ENCODE measurements at places on chromosomes 5 and 9. TPM values are rescaled to one million over a fixed set of nuclear protein-coding genes. Genes with fewer than 3 reads are reported as not detected.

DNA sequence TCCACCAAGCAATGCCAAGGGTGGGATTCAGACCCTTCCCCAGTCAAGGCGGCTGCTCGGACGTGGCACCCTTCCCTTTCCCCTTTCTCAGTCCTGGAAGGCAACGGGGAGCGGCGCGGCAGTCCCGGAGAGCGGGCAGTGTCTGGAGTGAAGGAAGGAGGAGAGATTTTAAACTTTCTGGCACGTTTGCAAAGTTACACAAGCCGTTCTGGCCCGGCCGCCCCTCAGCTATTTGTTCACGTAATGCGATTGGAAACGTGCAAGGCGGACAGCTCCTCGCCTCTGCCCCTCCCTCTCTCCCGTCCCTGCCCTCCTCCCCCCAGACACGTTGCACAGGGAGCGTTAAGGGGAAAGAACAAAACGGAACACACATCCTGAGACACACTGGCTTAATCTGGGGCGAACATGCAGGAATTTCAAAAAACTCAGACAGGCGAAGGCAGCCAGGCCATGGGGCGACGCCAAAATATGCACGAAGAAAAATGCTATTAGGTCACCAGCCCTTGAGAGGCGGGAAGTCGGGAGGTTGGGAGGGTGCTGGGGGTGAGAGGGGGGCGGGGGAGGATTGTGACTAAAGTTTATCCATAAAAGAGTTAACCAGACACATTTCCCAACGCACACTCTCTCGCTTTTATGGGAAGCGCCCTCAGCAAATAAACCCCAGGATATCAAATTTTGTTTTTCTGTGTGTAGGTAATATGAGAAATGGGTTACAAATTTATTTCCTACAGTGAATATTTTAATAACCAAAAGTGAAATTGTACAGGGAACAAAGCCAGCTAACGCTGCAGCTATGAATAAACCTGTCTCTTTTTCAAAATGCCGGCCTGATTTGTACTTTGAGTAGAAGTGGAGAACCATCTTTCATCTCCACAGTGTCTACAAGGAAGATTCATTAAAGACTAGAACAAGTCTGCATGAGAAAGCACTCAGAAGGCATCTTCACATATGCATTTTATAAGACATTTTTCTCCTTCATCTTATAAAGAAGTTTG lies at the start of gene LOX:
Gene LOX (minus strand): TSS at position 144 of the 995 bp plus-strand sequence. CDS start 274 bp downstream, outside the sequence.
- DNase-seq: no peak

The IRX1 gene
- not detected for total RNA-seq

GRCh38 chr5:6713274-6714225 lies at the start of gene TENT4A:
TSS of gene TENT4A (plus strand) at chr5:6713432. CDS start at chr5:6713984, 552 bp downstream.
- no peak for DNase-seq

GRCh38 chr5:150052956-150053712 lies 33.2 kb downstream of the CSF1R start:
- DNase-seq: no peak

The ENTREP1 gene
- not detected for total RNA-seq

- no peak for DNase-seq
Measured at GRCh38 chr5:10675177-10675700, 85.8 kb downstream of the DAP start.

The CAMK2A gene
- not detected for total RNA-seq

DNA sequence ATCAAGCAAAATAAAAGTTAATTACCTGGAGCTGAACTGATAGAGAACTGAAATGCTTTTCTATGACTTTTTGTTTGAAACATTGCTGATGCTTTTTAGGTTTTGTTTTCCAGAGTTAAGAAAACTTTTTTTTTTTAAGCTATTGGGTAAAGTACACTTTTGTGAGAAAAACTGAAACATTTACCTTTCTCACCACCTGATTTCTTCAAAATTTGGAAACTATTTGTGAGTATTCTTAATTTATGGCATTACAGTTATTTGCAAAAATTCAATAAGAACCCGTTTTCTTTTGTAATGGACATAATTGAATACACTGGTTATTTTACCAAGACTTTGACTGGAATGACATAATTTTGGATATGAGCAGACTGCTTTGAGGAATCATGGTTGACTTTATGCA lies 6.6 kb downstream of the C9orf153 start:
- DNase-seq: no peak

- DNase-seq: no peak
Measured at GRCh38 chr5:139904816-139905661, 109.4 kb downstream of the PSD2 start.

DNA sequence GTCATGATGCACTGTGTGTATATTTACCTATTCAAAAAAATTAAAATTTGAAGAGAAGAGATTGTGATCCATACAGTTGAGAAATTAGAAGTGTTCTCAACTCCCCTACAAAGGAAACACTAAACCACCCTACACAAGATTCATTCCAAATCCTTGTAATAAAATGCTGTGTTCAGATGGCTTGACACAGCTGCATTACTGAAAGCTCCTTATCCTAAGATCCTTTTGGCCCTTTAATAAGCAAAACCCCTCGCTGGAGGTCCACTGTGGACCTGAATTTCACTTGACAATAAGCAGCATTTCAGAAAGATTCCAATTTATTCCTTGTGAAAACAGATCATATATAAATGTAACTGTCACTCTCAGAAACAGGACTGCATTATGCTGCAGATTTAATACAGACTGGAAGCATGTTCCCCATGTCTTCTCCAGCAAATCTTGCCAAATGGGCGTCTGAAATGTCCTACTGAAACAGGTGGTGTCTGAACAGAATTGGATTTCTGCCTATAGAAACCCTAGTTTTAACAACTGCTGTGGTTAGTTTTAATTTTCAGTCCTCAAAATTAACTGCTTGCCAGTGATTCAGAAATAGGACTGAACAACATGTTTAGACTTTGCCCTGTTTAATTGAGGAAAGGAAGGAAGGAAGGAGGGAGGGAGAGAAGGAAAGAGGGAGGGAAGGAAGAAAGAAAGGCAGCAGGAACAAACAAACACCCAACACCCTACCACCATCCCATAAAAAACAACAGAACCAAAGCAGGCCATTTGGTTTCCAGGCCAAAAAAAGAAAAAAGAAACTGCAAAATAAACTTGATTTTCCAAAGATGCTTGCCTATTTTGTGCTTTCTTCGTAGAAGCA lies 179.6 kb downstream of the MLLT3 start:
- DNase-seq: no peak

DNA sequence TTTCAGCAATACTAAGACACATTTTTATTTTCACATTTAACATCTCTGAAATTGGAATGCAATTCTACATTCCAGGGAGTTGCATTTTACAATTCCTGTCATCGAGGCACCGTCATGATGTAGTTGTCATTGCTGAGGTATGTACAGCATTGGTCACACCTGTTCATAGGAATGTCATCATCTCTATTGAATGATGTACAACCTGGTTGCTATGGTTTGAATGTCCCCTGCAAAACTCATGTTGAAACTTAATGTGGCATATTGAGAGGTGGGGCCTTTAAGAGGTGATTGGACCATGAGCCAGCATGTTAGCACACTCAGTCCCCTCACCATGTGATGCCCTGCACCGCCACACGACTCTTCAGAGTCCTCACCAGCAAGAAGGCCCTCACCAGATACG lies 103.1 kb downstream of the CEMIP2 start:
- DNase-seq: no peak

The LCN9 gene
- not detected for total RNA-seq

The SEC61B gene
- total RNA-seq: 47.4 TPM

The TAF11L11 gene
- total RNA-seq: not detected

DNA sequence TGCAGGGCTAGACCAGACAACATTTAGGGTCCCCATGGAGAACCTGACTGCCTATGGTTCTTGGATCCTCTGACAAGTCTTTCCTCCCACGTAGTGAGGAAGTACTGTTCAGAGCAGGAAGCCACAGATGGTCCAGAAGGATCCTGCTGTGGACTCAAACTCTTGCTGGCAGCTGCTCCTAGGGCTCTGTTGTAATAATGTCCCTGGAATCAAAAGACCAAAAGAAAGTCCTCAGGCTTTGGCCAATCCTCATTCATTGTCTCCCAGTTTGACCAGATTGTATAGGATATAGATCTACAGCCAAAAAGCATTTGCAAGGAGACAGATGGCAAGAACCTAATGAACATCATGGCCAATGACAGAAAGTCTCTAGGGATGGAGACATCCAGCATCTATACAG lies 53.9 kb downstream of the SEMA6A start:
- no peak for DNase-seq

The ICE1 gene
- 53.3 TPM for total RNA-seq

The STK32A gene
- total RNA-seq: not detected

GRCh38 chr5:126948453-126948852 lies 81.9 kb downstream of the MARCHF3 start:
- no peak for DNase-seq

DNA sequence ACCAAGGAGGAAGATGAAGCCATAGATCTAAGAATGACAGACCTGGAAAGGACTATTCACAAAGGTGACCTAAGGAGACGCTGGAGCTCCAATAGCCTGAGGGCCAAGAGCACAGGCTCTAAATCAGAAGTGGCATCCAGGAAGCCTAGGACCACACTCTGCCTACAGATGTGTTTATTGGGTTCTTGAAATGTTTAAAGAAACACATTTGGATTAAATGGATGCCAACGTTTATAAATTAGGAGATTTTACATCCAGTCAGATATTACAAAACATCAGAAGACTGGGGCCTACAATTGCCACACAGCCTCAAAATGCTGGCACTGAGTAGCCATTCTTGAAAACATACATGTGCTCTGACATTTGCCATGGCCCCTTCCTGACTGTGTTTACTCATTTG lies 80.9 kb downstream of the HMHB1 start:
- no peak for DNase-seq
